Prostate gland (tissue), 2 donors: ENCODE measurements at places on chromosomes 13 and 19. TPM values are rescaled to one million over a fixed set of nuclear protein-coding genes. Genes with fewer than 3 reads are reported as not detected.
A peak's percentile ranks its signal among the peaks of the same experiment; 100 is the strongest.

DNA sequence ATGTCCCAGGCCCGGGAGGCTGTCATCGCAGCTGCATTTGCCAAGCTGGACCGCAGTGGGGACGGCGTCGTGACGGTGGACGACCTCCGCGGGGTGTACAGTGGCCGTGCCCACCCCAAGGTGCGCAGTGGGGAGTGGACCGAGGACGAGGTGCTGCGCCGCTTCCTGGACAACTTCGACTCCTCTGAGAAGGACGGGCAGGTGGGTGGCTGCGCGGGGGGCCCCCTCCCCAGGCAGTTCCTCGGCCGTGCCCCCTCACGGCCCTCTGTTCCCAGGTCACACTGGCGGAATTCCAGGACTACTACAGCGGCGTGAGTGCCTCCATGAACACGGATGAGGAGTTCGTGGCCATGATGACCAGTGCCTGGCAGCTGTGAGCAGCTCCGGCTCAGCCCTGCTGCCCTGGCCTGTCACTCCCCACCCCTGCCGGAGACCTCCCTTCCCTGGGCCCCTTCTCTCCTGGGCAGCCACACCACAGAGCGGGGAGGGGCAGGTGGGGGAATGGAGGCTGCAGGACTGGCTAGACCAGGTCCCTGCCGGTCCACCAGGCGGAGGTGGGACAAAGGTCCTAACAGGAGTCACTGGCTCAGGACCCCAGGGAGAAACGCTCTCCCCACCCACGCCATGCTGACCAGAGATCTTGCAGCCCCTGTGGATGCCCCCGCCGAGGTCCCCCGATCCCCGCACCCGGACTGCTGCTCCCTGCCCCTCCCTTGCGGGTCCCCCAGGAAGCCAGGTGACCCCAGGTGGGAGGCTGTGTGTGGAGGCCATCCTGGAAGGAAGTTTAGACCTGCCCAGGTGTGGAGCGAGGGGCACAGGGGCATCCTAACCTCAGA lies 1.1 kb downstream of the CAPS start:
- peak overlapping the region; percentile 63 for H3K27ac ChIP-seq
- H3K4me3 ChIP-seq: no peak overlapping the region
- H3K27me3 ChIP-seq: no peaks in the 10 kb centered on the region

DNA sequence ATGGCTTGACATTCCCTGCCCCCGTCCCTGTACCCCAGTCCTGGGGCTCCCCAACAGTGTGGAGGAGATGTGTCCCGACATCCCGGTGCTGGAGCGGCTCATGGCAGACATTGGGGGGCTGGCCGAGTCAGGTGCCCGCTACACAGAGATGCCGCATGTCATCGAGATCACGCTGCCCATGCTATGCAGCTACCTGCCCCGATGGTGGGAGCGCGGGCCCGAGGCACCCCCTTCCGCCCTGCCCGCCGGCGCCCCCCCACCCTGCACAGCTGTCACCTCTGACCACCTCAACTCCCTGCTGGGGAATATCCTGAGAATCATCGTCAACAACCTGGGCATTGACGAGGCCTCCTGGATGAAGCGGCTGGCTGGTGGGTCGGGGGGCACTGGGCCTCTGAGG lies 83.8 kb downstream of the RYR1 start:
- H3K4me3 ChIP-seq: no peak overlapping the region
- no peak overlapping the region for H3K27ac ChIP-seq
- H3K36me3 ChIP-seq: no peaks in the 10 kb centered on the region
- no peaks in the 10 kb centered on the region for H3K4me1 ChIP-seq
- no peak for DNase-seq

The IGFLR1 gene
- total RNA-seq: 16.1 TPM

DNA sequence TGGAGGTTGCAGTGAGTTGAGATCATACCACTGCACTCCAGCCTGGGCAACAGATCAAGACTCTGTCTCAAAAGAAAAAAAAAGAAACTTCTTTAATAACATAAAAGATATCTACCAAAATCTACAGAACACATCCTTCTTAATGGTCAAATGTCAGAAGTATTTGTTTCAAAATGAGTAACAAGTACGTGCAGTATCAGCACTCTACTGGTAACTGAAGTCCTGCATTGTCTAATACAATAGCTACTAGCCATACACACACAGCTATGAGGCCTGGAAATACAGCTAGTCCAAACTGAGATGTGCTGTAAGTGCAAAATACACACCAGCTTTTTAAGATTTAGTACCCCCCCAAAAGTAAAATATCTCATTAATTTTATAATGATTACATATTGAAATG lies 88.1 kb downstream of the TSC22D1 start:
- H3K36me3 ChIP-seq: no peaks in the 10 kb centered on the region
- no peak for DNase-seq
- H3K4me3 ChIP-seq: no peak overlapping the region
- no peaks in the 10 kb centered on the region for H3K4me1 ChIP-seq

The ZNF823 gene
- 5.9 TPM for total RNA-seq

The FAM124A gene
- total RNA-seq: 11.2 TPM

- no peaks in the 10 kb centered on the region for H3K4me1 ChIP-seq
- no peak for DNase-seq
- no peaks in the 10 kb centered on the region for H3K27me3 ChIP-seq
- H3K36me3 ChIP-seq: no peaks in the 10 kb centered on the region
- no peak overlapping the region for H3K4me3 ChIP-seq
- H3K27ac ChIP-seq: no peak overlapping the region
Observed at GRCh38 chr13:20964904-20965303, 62.4 kb upstream of the XPO4 start.

- H3K27me3 ChIP-seq: no peaks in the 10 kb centered on the region
- H3K36me3 ChIP-seq: no peaks in the 10 kb centered on the region
- DNase-seq: no peak
- H3K4me3 ChIP-seq: no peak overlapping the region
- H3K4me1 ChIP-seq: no peaks in the 10 kb centered on the region
Observed at GRCh38 chr19:35291259-35291658, 702 bp upstream of the MAG start.

GRCh38 chr19:31296741-31297390 lies 52.4 kb downstream of the TSHZ3 start:
- H3K27ac ChIP-seq: no peak overlapping the region
- DNase-seq: no peak
- no peaks in the 10 kb centered on the region for H3K4me1 ChIP-seq
- no peak overlapping the region for H3K4me3 ChIP-seq

- H3K27ac ChIP-seq: no peak overlapping the region
- no peaks in the 10 kb centered on the region for H3K4me1 ChIP-seq
- H3K4me3 ChIP-seq: no peak overlapping the region
- H3K27me3 ChIP-seq: no peaks in the 10 kb centered on the region
Observed at GRCh38 chr19:45322311-45322710, 364 bp downstream of the CKM start.

GRCh38 chr13:22028831-22029230 lies 358.0 kb downstream of the FGF9 start:
- no peaks in the 10 kb centered on the region for H3K27me3 ChIP-seq
- H3K27ac ChIP-seq: no peak overlapping the region
- H3K4me1 ChIP-seq: no peaks in the 10 kb centered on the region
- DNase-seq: no peak

GRCh38 chr13:99495466-99496183 lies 5.6 kb upstream of the TM9SF2 start:
- no peak for DNase-seq
- no peak overlapping the region for H3K27ac ChIP-seq
- H3K36me3 ChIP-seq: no peaks in the 10 kb centered on the region
- no peaks in the 10 kb centered on the region for H3K27me3 ChIP-seq

DNA sequence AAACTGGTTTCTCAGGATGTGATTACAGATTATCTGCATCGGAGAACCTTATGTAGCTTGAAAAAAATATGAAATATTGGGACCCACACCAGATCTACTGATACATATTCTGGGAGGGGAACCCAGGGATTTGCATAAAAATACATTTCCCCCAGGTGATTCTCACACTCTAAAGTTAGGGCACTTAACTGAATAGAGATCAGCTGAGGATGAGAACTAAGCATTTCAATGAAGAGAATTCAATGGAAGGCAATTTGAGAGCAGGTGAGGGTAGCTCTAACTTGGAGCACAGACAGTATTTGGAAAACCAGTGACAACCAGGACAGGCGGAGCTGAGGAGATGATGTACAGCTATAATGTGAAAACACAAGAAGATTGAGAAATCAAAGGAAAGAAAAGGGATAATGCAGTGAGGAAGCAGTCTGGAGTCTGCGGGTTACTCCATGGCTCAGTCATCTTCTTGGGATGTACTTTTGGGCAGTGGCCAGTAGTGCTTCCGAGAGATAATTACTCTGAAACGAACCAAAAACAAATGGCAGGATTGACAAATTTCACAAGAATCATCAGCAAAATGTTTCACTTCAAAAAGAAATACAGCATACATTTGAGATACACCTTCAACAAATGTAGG lies 6.1 kb upstream of the OXGR1 start:
- H3K27me3 ChIP-seq: no peaks in the 10 kb centered on the region
- DNase-seq: no peak
- no peak overlapping the region for H3K27ac ChIP-seq
- H3K4me1 ChIP-seq: no peaks in the 10 kb centered on the region

- no peaks in the 10 kb centered on the region for H3K4me1 ChIP-seq
- H3K4me3 ChIP-seq: no peak overlapping the region
- DNase-seq: no peak
- H3K36me3 ChIP-seq: no peaks in the 10 kb centered on the region
- no peak overlapping the region for H3K27ac ChIP-seq
- no peaks in the 10 kb centered on the region for H3K27me3 ChIP-seq
Observed at GRCh38 chr19:7607212-7607873, 11.7 kb downstream of the CAMSAP3 start.

DNA sequence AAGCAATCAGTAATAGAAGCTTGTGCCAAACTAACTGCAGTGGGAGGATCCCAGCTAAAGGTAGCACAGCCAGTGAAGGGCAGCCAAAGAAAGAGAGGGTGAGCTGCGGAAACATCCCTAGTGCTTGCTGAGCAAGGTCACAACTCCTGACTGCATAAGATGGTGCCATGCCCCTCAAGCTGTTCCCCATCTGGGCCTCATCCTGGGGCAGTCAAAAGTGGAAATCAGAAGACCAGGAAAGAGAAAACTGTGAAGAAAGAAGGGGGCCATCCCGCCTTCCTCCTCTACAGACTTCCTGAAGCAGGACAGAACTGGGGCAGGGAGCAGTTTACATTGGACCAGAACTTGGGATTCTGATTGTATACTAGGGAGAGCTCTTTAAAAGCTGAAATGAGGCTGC lies 159.2 kb downstream of the TNFSF13B start:
- no peak overlapping the region for H3K27ac ChIP-seq
- H3K36me3 ChIP-seq: no peaks in the 10 kb centered on the region
- H3K4me3 ChIP-seq: no peak overlapping the region
- H3K4me1 ChIP-seq: no peaks in the 10 kb centered on the region

The SYT3 gene
- total RNA-seq: 3.0 TPM

DNA sequence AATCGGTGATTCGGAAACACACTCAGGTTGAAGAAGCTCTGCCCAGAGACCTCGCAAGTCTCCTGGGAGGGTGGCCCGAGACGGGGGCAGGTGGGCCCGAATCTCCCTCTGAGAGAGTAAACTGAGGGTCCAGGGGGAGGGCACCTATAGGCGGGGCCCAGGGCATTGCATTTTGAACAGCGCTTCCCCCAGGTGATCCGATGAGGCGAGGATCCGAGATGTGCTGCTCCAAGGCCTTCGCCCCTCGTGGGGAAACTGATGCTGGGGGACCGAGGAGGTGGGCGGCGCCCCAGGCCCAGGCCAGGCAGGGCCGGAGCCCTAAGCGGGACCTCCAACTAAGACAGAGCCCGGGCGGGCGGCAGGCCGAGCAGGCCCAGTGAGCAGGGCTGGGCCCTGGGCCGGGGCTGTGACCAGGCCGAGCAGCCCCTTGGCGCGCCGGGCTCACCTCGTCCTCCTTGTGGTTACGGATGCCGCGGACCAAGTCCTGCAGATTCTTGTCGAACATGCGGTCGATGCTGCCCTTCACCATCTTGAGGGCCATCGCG lies 500 bp downstream of the AP3D1 start:
- peak overlapping the region; percentile 95 for H3K4me3 ChIP-seq
- no peaks in the 10 kb centered on the region for H3K27me3 ChIP-seq
- no peaks in the 10 kb centered on the region for H3K36me3 ChIP-seq

The MEX3D gene
- 60.6 TPM for total RNA-seq

GRCh38 chr13:45511310-45512097 lies 46.8 kb downstream of the COG3 start:
- H3K27me3 ChIP-seq: no peaks in the 10 kb centered on the region
- no peak overlapping the region for H3K4me3 ChIP-seq
- H3K4me1 ChIP-seq: no peaks in the 10 kb centered on the region
- H3K27ac ChIP-seq: no peak overlapping the region
- peaks cover 6% of the 10 kb centered on the region for H3K36me3 ChIP-seq

DNA sequence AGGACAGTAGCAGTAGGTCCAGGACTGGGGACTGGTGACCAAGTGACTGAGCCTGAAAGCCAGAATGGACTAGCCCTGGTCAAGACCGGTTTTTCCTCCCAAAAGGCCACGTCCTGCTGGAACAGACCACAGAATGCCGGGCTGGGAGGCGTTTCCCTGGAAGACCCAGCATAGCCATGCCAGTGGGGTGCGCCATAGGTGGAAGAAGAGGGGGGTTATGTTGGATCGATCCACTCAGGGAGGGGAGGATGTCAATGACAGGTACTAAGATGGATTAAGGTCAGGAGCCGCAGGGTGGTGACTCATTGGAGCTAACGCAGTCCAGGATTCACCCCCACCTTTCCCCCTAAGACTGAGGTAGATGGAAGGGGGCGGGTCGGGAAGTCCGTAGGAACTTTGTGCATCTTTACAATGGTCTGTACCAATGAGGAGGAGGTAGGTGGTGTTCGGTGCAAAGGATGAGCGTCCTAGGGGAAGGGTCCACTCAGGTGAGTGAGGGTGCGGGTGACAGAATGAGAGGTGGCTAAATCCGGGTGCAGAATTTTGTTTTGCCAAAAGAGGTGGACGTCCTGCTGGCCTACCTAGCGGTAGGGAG lies 21.0 kb downstream of the VASP start:
- H3K4me1 ChIP-seq: peaks cover 4% of the 10 kb centered on the region
- peak overlapping the region; percentile 38 for H3K4me3 ChIP-seq
- H3K27me3 ChIP-seq: no peaks in the 10 kb centered on the region
- H3K27ac ChIP-seq: peak overlapping the region; percentile 64
- H3K36me3 ChIP-seq: no peaks in the 10 kb centered on the region
- DNase-seq: peak; percentile 44

The VSTM2B gene
- total RNA-seq: not detected

DNA sequence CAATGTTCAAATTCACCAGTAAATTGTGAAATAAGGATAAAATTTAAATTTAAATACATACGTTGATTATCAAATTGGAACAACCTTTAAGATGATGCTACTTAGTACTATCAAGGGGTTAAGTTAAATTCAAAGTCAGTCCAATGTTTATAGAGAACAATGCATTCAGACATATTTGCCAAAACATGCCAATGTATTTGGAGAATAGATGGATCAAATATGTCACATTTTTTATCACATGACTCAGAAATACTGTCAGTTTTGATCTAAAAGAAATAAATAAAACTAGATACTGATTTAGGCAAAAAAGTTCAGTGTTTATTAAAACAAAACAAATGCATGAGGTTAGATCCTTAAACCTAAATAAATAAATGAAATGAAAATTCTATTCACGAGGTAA lies 281.2 kb downstream of the SLITRK5 start:
- H3K36me3 ChIP-seq: no peaks in the 10 kb centered on the region
- H3K27ac ChIP-seq: no peak overlapping the region
- no peaks in the 10 kb centered on the region for H3K4me1 ChIP-seq
- H3K4me3 ChIP-seq: no peak overlapping the region
- H3K27me3 ChIP-seq: no peaks in the 10 kb centered on the region
